ENCODE measurements at places on chromosomes 3 and 15.

DNA sequence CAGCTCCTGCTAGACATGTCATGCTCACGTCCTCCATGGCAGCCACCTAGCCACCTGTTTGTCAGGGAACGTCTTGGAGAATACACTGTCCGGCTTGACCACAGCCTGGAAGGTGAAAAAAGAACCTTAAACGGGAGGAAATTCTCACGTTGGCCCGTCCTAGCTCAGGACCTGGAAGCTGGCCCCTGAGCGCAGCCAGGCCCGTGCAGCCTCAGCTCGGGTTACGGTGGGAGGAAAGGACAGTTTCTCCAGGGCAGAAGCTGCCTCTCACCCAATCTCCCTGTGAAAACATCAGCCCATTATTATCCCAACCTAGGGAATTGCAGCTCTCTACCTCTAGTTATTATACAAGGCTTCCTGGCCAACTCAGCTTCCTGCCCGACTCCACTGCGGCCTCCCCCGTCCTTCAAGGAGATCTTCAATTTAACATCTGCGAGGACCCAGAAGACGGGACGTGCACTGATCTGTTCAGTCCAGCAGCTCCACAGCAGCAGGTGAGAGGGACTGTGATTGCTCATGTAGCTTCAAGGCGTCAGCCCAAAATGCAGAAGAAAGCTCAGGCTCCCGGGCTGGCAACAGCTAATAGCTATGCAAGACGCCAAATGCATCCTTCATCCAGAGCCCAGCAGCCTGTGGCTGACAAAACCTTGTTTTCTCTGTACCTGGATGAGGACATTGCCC is 84.7 kb downstream of the ADAMTS17 start:
- no peak for DNase-seq

- DNase-seq: no peak
Observed at GRCh38 chr15:61702224-61703020, 357.8 kb downstream of the VPS13C start.

GRCh38 chr3:180959691-180960090 is 29.8 kb downstream of the DNAJC19 start:
- DNase-seq: no peak

- DNase-seq: no peak
Observed at GRCh38 chr15:85932391-85932790, 137.7 kb upstream of the KLHL25 start.

GRCh38 chr3:177832880-177833279 is 635.6 kb upstream of the TBL1XR1 start:
- no peak for DNase-seq

DNA sequence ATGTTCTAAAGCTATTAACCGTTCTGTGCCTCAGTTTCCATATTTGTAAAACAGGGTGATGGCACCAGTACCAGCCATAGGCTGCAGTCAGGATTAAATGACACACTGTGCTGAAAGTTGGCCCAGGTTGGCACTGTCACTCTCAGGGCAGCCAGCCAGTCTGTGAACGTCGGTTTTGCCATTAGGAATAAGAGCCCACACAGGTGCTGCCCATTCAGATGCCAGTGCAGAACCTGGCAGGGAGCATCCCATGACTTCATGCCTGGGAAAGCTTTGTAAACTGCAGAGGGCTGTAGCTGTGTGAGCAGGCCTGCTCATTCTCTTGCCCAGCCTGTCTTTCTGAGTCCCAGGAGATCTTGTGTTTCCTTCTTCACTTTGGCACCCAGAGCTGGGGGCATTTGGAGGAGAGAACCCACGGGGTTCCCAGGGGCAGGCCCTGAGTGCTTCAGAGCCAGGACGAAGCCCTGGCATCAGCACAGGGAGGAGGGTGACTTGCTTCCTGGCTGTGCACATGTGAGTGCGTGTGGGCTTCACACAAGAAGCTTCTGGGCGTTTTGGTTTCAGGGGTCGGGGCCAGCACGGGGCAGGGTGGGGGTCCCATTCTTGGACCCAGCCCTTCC is 46.9 kb downstream of the ZNF710 start:
- DNase-seq: no peak

GRCh38 chr3:141386126-141386488 is 17.8 kb downstream of the ZBTB38 start:
- no peak for DNase-seq

DNA sequence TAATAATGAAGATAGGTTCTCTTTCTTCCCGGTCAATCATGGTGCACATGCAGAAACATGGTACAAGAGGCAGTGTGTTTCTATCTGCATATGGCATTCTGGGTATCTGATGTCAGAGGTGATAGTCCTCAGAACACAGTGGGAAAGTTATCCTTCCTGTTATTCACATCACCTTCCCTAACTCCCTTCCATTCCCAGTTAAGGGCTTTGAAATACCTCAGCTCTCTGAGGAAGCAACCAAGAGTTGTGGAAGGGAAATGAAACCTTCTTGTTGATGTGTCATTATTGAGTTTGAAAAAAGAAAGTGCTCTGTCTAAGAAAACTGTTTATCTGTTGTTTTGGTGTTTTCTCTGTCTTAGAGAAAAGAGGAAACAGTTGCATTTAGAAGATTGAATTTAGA is 21.9 kb upstream of the P2RY13 start:
- DNase-seq: no peak

- no peak for DNase-seq
Observed at GRCh38 chr3:36876181-36876936, 68.5 kb downstream of the TRANK1 start.

DNA sequence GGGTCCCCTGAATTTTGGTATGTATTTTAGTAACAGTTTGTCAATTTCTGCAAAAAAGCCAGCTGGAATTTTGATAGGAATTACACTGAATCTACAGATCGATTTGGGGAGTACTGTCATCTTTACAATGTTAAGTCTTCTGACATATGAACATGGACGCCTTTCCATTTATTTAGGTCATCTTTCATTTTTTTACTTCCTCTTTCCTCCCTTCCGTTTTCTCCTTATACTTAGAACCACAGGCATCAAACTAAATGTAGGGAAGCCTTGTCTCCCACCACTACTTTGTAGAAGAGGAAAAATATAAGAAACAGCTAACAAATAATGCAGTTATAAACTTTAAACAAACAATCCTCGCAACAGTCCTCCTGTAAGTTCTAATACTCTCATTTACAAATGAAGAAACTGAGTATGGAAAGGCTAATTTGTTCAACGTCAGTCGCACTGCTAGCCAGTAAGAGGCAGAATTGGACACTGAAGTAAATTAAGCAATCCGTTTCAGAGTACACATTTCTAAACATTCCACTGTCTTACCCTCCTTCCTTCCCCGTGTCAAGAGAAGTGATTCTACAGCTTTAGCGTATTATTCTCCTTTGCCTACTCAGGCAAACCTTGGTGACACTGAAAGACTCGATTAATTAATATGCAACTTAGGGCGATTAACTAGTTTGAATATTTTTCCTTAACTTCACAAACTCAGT is 25.6 kb downstream of the RHOA start:
- DNase-seq: no peak

DNA sequence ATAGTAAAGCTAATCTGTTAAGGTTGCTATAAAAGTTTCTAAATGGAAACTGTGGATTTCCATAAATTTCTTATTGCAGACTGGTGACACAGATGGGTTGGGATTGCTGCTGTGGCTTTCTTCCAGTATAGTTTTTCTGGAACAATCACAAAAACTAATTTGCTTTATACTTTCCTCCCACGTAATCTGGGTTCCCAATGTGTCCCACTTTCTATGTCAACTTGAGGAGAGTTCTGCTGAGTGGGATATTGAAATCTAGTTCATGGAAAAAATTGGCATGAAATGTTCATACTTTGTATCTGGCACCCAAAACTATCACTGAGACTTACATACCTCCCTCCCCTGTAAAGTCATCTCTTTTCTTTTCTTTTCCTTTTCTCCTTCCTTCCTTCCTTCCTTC is 126.8 kb downstream of the TGFBR2 start:
- DNase-seq: no peak

- no peak for DNase-seq
Observed at GRCh38 chr3:195908694-195909581, 587 bp upstream of the TNK2 start.

- DNase-seq: no peak
Observed at GRCh38 chr3:156677536-156677935, 3.1 kb downstream of the TIPARP start.

DNA sequence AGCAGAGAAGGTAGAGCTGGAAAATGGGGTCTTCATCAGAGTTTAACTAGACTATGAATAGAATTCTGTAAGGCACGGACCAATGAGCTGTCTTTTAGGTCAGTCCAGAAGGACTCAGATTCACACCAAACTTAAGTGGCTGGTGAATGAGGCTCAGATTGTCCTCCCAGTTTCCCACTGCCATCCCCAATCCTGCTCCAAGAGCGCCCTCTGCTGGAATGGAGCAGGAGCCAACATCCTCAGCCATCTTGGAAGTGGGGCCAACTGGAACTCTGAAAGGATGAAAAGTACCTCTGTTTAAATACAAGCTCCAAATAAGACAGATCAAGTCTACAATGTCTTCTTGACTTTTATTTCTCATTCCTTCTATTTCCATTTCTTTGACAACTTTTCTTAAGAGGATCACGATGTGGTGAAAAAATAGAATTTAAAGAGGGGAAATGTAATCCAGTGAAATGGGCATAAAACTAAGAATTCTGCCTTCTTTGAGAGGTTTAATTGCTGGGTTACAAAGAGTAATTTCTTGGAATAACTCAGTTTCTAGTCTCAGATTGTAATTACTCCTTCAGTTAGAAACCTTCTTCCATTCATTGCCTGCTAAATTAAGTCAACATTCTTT is 217.1 kb upstream of the TPRG1 start:
- no peak for DNase-seq

DNA sequence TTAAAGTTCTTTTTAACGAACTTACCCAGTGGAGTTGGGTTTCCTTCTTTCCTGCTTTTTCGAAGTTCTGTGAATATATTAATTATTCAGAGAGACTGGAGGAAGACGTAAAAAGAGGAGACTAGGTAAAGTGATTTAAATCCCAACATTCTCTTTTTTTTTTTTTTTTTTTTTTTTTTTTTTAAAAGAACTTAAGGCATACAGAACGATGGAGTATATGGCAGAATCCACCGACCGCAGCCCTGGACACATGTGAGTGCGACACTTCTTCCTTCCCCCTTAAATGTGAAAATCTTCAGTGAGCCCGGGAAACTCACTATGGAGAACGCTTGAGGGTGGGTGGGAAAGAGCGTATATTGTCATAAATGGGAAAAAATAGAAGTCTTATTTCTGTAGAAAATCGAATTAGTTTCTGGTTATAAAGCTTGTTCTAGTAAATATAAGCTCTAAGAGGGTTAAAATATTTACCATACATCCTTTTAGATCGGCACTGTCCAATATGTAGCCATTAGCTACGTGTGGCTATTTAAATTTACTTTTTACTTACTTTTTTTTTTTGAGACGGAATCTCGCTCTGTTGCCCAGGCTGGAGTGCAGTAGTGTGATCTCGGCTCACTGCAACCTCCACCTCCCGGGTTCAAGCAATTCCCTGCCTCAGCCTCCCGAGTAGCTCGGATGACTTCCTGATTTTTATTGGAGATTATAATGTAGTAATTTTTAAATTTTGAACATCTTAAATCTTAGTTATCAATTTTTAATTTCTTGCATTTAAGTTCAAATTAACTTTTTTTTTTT is 892 bp downstream of the NMD3 start:
- no peak for DNase-seq

DNA sequence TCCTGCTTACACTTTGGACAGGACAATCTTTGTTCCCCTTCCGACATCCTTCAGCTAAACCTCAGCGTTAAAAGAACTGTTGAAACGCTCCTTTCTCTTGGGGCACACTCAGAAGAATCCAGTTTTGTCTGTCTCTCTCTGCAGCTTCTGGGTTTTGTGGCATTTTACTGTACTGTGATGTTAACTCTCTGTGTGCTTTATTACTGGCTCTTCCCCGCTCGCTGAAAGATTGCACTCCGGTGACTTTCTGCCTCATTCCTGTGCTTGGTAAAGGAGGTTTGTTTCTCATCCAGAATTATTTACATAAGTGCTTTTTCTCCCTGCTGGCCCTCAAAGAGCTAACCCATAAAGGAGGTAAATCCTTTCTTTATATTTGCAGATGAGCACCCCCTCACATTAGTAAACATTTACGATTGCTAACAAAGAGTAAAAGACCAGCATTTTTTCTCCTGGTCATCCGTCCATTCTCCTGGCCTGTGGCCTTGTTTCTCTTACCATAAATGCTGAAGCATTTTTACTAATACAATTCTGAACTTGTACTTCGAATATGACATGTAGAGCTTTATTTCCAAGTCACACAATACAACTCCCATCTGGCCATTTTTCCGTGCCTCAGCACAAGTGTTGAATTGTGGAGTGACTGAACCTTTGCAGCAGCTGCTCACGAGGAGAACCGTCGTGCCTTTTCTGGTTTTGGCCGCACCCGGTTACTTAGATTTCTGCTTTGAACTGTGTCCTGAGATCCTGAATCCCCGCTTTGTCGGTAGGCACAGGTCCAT is 69.3 kb upstream of the RPL35A start:
- DNase-seq: no peak

GRCh38 chr15:101122266-101122665 is 129.6 kb downstream of the CHSY1 start:
- DNase-seq: no peak

- DNase-seq: peak; percentile 54
Observed at GRCh38 chr3:105970283-105970682, 101.5 kb upstream of the CBLB start.

- no peak for DNase-seq
Observed at GRCh38 chr3:188465311-188465710, 311.4 kb downstream of the LPP start.

DNA sequence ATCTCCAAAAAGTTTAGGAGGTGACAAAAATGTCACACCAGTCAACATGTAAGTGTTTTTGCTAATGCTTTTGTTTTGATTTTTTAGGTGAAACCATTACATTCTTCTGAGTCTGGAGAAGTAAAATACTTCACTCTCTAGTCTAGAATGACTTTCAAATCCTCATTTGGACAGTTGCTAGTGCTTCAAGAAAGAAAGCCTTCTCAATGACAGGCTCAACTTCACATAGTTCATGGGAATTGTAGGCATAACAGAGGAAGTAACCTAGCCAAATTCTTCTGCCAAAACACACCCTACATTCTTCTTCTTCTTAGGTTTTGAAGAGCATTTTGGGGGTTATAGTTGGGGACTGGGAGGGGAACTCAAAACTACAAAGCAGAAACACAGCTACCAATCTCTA is 29.4 kb upstream of the HEG1 start:
- no peak for DNase-seq

DNA sequence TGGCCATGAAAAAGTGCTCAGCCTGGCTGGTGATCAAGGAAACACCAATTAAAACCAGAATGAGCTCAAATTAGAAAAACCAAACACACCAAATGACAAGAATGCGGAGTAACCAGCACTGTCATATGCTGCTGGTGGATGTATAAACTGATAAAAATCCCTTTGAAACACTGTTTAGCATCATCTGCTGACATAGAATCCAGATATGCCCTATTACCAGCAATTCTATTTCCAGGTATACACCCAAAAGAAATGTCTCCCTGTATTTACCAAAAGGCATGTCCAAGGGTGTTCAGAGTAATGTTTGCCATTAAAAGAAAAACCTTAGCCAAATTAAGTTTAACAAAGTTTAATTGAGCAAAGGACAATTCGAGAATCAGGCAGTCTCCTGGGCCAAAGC is 138.6 kb downstream of the FMN1 start:
- no peak for DNase-seq

- DNase-seq: no peak
Observed at GRCh38 chr3:110736332-110736731, 335.3 kb upstream of the NECTIN3 start.

Data from upper lobe of left lung (tissue), 6 donors.